ENCODE measurements at places on chromosomes 6 and 20.
A peak's percentile ranks its signal among the peaks of the same experiment; 100 is the strongest.

- DNase-seq: no peak
Observed at GRCh38 chr6:158759966-158760617, 59.1 kb downstream of the EZR start.

- peak; percentile 69 for DNase-seq
Observed at GRCh38 chr20:25076731-25077609, 5.0 kb downstream of the VSX1 start.

- DNase-seq: no peak
Observed at GRCh38 chr20:61926796-61927192, 138.9 kb downstream of the TAF4 start.

DNA sequence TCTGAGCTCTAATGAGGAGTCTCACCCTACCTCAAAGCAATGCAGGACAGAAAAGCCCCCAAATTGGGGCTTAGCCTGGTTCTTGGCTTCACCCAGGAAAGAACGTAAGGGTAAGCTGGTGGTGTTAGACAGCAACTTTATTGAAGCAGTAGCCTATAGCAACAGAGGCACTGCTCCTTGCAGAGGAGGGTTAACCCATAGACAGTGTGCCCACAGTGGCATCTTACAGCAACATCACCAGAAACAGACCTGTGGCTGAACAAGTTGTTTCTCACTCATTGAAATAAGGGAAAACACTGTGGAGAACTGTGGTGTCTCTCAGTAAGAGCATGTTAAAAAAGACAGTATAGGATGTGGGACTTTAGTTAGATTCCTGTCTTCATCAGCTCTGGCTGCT lies 80.4 kb upstream of the SPTLC3 start:
- peak; percentile 7 for DNase-seq

GRCh38 chr6:42021847-42022754 lies 28.2 kb upstream of the TAF8 start:
- peak; percentile 45 for DNase-seq

DNA sequence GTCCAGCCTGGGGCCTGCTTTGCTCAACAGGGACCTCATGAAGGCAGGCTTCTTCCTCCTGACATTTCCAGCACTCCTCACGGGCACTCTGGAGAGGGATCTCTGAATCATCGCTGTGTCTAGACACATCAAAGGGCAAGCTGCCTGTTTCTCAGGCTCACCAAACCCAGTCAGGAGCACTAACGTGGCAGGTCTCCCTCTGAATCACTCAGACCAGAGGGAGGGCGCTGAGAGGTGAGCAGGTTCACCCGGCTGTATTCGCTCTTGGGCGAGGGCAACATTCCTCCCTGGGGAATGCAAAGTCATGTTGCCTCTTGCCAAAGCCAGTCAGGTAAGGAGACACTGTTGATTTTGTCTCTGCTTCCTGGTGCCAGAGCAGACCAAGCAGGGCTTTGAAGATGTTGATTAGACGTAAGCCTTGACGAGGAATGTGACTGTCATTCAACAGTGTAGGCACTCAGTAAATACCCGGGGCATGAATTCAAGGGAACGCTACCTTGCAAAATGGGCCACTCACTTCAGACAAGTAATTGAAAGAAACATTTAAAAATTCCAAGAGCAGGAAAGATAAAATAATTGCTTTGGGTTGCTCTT lies 50.1 kb downstream of the CYP24A1 start:
- DNase-seq: no peak

GRCh38 chr6:33923857-33924514 lies 120.2 kb upstream of the MLN start:
- DNase-seq: no peak

- DNase-seq: peak; percentile 74
Observed at GRCh38 chr6:37202788-37203491, 33.0 kb downstream of the PIM1 start.

- DNase-seq: no peak
Observed at GRCh38 chr6:136252441-136252840, 2.3 kb upstream of the MTFR2 start.

- no peak for DNase-seq
Observed at GRCh38 chr6:100988391-100988984, 107.4 kb upstream of the ASCC3 start.

DNA sequence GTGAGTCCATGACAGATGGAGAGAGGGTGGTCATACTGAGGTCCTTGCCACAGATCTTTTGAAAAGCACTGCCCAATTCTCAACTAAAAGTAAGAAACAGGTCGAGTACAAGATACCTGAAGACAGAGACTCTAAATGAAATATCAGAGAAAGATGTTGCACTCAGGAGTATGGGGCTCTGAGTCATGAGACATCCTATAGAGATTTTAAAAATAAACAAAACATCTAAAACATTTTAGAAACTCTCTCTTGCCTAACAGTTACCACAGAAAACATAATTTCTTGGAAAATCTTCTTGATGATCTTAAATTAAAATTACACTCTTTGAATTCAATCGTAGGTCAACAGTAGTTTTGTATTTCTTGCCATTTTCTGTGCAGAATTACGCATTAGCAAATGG lies 348.9 kb upstream of the MARCKS start:
- no peak for DNase-seq

- DNase-seq: no peak
Observed at GRCh38 chr20:12289465-12289864, 371.8 kb downstream of the BTBD3 start.

GRCh38 chr6:5028921-5029320 lies 25.1 kb upstream of the RPP40 start:
- DNase-seq: no peak

DNA sequence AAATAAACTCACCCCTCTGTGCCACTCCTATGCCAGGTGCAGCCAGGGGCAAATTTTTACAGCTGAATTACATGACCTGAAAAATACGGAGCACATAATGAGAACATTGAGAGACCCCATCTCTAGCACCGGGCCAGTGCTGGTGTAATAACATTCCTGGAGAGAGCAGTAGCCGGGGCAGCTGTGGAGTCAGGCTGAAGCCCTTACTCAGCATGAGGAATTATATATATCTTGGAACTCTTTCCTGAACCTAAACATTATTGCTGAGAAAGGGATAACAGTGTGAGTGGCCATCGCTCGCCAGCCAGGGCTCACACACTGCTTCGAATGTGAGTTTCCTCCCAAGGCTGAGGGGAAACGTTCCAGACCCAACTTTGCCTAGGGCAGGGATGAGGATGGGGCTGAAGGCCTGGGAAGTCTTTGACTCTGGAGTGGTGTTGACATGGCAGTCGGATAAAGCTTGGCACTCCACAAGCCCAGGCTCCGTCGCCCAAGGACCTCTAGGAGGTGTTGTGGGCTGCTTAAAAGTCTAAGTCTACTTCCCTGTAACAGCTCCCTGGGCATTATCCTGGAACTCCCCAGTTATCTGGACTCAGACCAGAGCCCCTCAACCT lies 269.8 kb downstream of the CDC5L start:
- no peak for DNase-seq

- DNase-seq: no peak
Observed at GRCh38 chr6:15661853-15662325, 939 bp downstream of the DTNBP1 start.

- DNase-seq: no peak
Observed at GRCh38 chr6:82507112-82507511, 143.5 kb downstream of the TPBG start.

DNA sequence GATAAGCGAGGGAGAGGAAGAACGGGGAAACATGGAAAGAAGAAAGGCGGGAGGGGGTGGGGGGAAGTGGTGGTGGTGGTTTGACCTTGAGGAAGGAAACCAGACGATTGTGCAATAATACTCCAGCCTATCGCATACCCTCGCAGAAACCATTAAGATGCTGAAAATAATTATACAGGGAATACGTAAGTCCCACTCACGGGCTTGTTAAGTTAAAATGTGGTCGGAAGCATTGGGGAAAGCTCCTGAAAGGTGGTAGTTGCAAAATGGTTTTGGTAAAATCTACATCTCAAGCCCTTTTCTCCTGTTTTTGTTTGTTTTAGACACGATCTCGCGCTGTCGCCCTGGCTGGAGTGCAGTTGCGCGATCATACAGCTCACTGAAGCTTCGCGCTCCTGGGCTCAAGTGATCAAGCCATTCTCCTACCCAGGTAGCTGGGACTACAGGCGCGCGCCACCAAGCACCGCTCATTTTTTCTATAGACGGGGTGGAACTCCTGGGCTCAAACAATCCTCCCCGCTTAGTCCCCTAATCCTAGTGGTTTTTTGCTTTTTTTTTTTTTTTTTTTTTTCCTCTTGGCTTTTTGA lies 128.9 kb upstream of the ZNF184 start:
- peak; percentile 52 for DNase-seq

DNA sequence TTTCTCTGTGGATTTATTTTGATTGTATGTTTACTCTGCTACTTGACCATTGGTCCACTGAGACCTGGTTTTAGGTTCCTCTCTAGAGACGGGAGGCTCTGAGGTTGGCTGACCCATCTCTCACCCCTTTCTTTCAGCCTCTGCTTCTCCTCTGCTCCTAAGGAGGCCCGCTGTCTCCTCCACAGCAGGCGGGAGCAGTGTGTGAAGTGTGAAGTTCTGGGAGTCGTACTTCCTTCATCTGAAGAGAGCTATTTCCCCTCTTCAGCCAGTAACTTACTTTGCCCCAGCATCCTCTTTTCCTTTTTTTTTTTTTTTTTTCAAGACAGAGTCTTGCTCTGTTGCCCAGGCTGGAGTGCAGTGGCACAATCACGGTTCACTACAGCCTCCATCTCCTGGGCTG lies 21.1 kb downstream of the PDRG1 start:
- no peak for DNase-seq

DNA sequence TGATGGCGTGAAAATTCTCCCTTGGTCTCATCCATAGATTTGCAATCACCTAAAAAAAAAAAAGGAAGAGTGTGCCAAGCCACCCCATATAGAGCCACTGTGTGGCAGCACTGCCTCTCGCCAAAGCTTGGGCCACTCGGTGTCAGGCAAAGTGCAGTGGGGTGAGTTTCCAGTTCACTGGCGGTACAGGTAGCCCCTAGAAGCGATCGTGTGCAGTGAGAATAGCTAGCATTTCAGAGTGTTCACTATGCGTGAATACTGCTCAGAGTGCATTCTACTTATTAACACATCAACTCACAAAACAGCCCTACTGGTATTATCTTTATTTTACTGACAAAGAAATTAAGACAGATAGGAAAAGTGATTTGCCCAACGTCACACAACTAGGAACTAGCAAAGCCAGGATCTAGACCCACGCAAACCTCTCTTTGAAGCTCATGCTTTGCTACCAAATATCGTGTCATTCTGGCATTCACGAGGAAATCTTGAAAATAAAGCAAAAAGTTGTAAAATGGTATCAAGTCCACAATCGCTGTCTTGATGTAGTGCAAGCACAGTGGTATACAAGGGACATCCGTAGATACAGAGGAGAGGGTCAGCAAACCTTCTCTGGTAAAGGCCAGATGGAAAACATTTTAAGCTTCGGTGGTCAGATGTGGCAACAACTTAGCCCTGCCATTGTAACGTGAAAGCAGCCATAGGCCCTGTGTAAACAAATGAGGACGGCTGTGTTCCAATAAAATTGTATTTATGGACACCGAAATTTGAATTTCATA lies 10.4 kb upstream of the GCNT2 start:
- DNase-seq: peak; percentile 89

DNA sequence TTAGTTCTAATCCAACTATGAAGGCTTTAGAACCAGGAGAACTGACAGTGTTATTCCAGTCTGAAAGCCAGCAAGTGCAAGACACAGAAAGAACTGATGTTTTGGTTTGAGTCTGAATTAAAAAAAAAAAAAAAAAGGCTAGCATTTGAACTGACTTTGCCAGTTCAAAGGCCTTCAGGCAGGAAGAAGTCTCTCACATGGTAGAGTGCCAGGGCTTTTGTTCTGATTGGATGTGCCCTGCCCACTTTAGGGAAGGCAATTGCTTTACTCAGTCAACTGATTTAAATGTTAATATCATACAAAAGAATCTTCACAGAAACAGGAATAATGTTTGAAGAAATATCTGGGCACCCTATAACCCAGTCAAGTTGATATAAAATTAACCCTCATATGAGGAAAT lies 212.2 kb downstream of the HIVEP2 start:
- no peak for DNase-seq

- peak; percentile 55 for DNase-seq
Observed at GRCh38 chr6:26034905-26035304, 52.3 kb upstream of the HFE start.

DNA sequence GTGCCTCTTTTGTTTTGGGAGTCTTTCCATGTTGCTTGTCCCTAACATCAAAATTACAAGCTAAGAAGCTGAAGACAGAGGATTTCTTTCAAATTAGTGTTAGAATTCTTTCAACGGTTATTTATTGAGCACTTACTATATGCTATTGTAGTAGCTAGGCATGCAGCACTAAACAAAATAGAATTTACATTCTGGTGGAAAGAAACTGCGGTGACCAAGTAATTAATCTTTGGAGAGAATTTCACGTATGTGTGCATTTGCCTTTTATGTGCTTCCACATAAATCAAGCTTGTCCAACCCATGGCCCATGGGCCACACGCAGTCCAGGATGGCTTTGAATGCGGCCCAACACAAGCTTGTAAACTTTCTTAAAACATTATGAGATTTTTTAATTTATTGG lies 33.0 kb upstream of the DUSP22 start:
- DNase-seq: no peak

DNA sequence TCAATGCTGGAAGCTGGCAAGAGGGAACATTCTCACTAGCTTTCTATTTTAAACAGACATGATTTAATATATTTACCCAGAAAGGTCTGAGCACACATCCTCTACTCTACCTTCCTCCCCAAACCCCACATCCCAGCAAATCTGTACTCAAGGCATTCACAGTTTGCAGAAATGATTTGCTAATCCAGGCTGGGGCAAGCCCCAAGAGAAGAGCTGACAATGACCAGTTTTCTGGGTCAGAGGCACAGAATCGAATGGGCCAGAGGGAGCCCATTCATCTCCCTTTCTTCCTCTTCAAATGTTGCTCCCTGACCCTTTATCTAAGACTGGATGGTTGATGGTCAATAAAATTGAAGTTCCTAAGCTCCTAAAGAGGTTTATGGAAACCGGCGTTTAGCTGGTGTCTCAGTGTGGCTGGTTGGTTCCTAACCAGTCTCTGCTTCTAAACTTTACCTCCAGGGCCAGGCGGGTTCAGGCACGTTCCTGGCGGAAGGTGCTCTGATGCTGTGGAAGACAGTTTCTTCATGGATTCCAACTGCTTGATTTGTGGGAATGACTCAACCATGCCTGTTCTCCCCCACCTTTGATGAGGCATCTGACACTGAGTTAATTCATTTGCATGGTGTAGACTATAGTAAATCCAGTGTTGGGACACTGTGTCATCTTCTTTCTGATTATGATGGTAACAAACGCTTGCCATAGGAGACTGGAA lies 96.4 kb upstream of the IYD start:
- no peak for DNase-seq

GRCh38 chr6:137900815-137901214 lies 33.8 kb downstream of the TNFAIP3 start:
- no peak for DNase-seq

- DNase-seq: peak; percentile 39
Observed at GRCh38 chr6:106517706-106518105, 111.6 kb downstream of the RTN4IP1 start.
